ENCODE measurements at places on chromosomes 5 and 9.

- DNase-seq, result no peak
These were observed 123.4 kb upstream of the RETREG1 start for GRCh38 chr5:16740066-16740810.

- DNase-seq, result no peak
These were observed 184.6 kb upstream of the DMAC1 start for GRCh38 chr9:7984203-7984602.

DNA sequence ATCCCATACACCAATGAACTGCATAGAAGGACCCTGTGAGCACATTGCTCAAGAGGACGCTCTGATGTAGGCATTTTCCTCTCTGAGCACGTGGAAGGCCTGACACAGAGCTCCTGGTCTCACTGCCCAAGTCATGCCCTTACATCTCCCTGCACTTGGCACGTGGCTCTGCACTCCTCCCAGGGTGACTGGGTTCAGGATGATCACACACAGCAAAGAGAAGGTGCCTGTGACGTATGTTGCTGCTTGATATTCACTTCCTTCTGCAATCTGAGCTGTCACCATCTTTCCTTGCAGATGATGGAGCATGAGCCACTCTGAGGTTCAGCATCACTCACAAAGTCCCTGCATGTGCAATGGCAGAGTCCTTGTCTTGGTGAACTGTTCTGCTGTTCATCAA is 125.2 kb downstream of the FSTL4 start:
- DNase-seq, result no peak

DNA sequence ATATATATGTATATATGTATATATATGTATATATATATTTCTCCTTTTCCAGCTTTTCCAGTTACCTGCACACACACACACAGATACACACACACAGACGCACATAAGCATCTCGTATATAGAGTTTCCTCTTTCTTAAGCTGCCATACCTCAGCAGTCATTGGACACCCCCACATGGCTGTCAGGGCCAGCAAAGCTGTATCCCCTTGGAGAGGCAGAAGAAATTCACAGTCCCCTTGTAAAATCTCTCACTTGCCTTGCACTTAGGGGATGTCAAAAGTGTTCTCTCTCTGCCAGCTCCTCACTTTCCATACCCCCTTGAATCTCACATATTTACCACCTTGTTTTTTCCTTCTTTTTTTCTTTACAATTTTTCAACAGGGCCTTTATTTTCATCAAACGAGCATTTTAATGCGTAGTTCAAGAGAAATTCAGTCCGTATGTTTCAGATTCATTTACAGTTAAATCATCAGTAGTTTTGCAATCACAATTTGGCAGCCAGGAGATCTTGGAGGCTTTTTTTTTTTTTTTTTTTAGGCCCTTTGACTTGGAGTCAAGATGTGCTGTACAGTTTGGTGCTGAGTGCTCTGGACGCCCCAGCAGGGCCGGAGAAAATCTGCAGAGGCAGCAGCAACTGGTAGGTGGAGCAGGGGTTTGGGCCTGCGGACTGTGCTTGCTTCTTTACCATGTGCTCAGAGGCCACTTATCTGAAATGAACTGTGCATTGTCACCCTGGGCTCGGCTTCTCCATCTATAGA is 244.9 kb upstream of the KLF4 start:
- no peak for DNase-seq

- no peak for DNase-seq
These were observed 31.6 kb upstream of the ZNF618 start for GRCh38 chr9:113844466-113844865.

GRCh38 chr5:93280518-93280917 is 300.5 kb downstream of the NR2F1-AS1 start:
- DNase-seq, result no peak

- DNase-seq, result no peak
These were observed 62.9 kb upstream of the TNFAIP8 start for GRCh38 chr5:119292701-119293515.

Data from hematopoietic multipotent progenitor cell treated with erythropoietin and hydrocortisone succinate and interleukin-3 and kit ligand, for 15 days (in vitro differentiated cells).